ENCODE measurements at places on chromosomes 1 and 21. TPM values are rescaled to one million over a fixed set of nuclear protein-coding genes. Genes with fewer than 3 reads are reported as not detected.

- H3K4me1 ChIP-seq: no peaks in the 10 kb centered on the region
- H3K27me3 ChIP-seq: no peaks in the 10 kb centered on the region
- H3K27ac ChIP-seq: no peak overlapping the region
- no peak overlapping the region for H3K4me3 ChIP-seq
Measured at GRCh38 chr1:17292299-17293160, 15.5 kb upstream of the PADI4 start.

GRCh38 chr1:180175291-180175690, 20.6 kb downstream of the QSOX1 start:
- H3K4me3 ChIP-seq: no peak overlapping the region
- no peaks in the 10 kb centered on the region for H3K36me3 ChIP-seq
- no peak for DNase-seq
- H3K4me1 ChIP-seq: no peaks in the 10 kb centered on the region
- no peak overlapping the region for H3K27ac ChIP-seq

The CRNN gene
- total RNA-seq: not detected

DNA sequence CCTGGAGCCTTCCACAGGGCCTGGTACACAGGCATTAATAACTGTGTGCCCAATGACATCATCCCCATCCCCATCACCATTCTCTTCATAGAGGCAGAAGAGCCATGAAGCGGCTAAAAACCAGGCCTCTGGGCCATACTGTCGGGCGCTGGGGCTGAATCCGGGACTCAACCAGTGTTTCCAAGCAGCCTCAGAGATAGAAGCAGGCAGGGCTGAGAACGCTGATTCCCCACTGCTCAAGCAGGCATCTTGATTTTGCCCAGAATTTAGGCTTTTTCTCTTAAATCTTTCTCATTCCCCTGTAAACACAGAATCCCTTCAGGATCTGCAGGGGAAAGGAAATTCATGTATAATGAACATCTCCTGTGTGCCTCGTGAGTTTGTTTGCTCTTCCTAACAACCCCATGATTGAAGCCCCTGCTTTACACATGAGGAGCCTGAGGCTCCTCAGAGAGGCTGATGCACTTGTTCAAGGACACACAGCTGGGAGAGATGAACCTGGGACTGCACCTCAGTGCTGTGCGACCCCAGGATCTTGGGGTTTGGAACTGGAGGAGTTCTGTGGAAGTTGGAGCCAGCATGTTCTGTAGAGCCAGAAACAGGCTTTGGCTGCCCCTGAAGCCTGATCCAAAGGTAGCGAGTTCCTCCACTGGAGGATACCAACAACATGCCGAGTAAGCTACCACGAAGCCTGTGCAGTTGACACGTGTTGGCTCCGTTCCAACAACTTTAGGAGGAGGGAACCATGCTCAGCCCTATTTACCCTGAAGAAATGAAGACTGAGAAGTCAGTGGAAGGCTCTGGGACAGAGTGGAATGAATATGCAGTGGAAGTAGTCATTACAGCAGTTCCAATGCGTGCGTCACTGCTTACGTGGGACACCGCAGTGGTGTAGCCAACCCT, 55.5 kb downstream of the EDN2 start:
- no peaks in the 10 kb centered on the region for H3K36me3 ChIP-seq
- H3K27me3 ChIP-seq: no peaks in the 10 kb centered on the region
- no peak for DNase-seq
- no peak overlapping the region for H3K27ac ChIP-seq
- no peaks in the 10 kb centered on the region for H3K4me1 ChIP-seq

DNA sequence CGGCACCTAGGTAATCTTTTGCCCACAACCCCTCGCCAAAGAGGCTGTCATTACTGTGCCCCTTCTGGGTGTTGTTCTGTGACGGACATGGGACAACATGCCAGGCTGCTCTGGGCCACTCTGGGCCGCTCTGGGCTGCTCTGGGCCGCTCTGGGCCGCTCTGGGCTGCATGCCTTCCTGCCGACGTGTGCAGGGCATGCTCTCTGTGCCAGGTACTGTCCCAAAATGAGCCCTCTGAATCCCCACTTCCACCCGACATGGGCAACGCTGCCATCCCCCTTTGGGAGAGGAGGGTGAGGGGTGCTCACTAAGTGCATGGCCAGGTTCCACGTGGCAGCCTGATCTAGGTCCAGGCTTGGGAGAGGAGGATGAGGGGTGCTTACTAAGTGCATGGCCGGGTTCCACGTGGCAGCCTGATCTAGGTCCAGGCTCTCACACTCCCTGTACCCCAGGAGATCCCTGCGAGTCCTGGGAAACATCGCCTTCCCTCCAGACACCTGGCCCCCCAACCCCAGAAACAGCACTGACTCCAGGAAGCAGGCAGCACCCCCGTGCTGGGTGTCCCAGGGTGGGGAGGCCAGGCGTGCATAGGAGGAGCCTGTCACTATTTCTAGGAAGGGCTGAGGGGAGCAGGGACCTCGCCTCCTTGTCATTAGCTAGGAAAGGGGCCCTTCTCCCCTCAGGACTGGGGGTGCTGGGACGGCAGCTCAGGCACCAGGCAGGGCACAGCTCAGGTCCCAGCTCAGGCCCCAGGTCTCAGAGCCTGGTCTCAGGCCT, 16.5 kb downstream of the TTC34 start:
- H3K27me3 ChIP-seq: no peaks in the 10 kb centered on the region
- no peaks in the 10 kb centered on the region for H3K36me3 ChIP-seq
- no peaks in the 10 kb centered on the region for H3K4me1 ChIP-seq
- H3K4me3 ChIP-seq: no peak overlapping the region
- no peak for DNase-seq
